ENCODE measurements at places on chromosomes 5 and 9. TPM values are rescaled to one million over a fixed set of nuclear protein-coding genes. Genes with fewer than 3 reads are reported as not detected.

CFAP90 gene
- total RNA-seq, result 0.92 TPM

NUTM2G gene
- 0.63 TPM for total RNA-seq

LHX3 gene
- total RNA-seq, result 0.26 TPM

NR2F1-AS1 gene
- 18.1 TPM for total RNA-seq

SV2C gene
- total RNA-seq, result 11.1 TPM
